ENCODE measurements at places on chromosomes 3 and 15. TPM values are rescaled to one million over a fixed set of nuclear protein-coding genes. Genes with fewer than 3 reads are reported as not detected.
A peak's percentile ranks its signal among the peaks of the same experiment; 100 is the strongest.

Gene CLEC3B
- total RNA-seq: 11.6 TPM

- no peak for DNase-seq
- H3K27me3 ChIP-seq: no peaks in the 10 kb centered on the region
- H3K4me1 ChIP-seq: no peaks in the 10 kb centered on the region
Measured at GRCh38 chr3:152719264-152719663, 115.7 kb upstream of the P2RY1 start.

DNA sequence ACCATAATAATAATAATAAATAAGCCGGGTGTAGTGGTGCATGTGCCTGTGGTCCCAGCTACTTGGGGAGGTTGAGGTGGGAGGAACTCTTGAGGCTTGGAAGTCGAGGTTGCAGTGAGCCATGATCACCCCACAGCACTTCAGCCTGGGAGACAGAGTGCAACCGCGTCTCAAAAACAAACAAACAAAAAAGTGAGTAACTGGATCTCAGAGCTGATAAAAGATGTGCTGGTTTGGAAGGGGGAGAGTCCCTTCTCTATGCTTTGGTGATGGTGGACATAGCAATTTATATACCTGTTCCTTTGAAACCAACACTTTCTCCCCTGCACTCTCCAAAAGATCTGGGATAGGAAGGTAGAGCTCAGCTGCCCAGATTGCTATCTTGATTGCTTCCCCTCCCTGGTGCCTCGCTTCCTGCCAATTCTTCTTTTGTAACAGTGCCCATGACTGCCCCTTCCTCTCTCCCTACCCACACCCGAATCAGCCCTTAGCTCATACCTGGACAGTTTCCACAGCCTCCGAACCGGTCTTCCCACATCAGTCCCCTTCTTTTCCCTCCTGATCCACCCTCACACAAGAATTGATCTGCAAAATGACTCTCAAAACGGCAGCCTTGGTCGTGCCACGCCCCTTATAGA, 55.1 kb upstream of the UBE2E1 start:
- H3K27me3 ChIP-seq: no peaks in the 10 kb centered on the region
- H3K27ac ChIP-seq: peak overlapping the region; percentile 28
- no peaks in the 10 kb centered on the region for H3K36me3 ChIP-seq
- no peak overlapping the region for H3K4me3 ChIP-seq

GRCh38 chr15:37016231-37016630, 84.1 kb downstream of the MEIS2 start:
- H3K4me3 ChIP-seq: no peak overlapping the region
- H3K4me1 ChIP-seq: peaks cover 12% of the 10 kb centered on the region

Gene SPINT1
- total RNA-seq: not detected

GRCh38 chr3:128293930-128294329, 140.6 kb downstream of the EEFSEC start:
- H3K4me3 ChIP-seq: no peak overlapping the region
- no peaks in the 10 kb centered on the region for H3K4me1 ChIP-seq
- no peaks in the 10 kb centered on the region for H3K27me3 ChIP-seq

- no peak overlapping the region for H3K27ac ChIP-seq
- no peak overlapping the region for H3K4me3 ChIP-seq
- no peaks in the 10 kb centered on the region for H3K4me1 ChIP-seq
- no peak for DNase-seq
- no peaks in the 10 kb centered on the region for H3K36me3 ChIP-seq
- H3K27me3 ChIP-seq: no peaks in the 10 kb centered on the region
Measured at GRCh38 chr3:4196506-4197147, 106.5 kb upstream of the SETMAR start.

All from SJSA1 (cell line).